ENCODE measurements at places on chromosomes 1 and 21.

DNA sequence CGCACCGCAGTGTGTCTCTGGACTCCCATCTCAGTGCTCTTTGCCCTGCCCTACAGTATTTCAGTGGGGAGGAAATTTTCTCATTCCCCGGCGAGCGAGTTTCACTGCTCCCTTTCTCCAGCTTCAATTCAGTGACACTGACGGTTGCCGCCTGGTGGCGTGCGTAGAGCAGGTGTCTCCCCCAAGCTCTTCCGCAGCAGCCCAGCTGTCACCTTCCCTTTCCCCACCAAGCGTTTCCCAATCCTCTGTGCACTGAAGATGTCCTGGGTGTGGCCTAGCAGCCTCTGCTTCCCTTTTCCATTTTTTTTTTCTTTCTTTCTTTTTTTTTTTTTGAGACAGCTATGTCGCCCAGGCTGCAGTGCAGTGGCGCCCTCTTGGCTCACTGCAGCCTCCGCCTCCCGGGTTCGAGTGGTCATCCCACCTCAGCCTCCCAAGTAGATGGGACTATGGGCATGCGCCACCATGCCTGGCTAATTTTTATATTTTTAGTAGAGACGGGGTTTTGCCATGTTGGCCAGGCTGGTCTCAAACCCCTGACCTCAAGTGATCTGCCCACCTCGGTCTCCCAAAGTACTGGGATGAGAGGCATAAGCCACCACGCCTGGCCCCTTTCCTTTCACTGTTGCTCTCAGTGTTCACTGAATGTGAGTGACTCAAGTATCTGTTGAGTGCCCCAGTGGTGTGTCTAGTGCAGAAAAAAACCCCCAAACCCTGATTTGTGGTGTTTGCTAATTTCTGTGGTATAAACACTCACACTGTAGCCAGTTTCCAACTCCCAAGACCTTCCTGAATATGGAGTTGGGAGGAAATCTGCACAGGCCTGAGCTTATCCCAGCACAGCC, 30.1 kb downstream of the TNFRSF1B start:
- no peak for DNase-seq

DNA sequence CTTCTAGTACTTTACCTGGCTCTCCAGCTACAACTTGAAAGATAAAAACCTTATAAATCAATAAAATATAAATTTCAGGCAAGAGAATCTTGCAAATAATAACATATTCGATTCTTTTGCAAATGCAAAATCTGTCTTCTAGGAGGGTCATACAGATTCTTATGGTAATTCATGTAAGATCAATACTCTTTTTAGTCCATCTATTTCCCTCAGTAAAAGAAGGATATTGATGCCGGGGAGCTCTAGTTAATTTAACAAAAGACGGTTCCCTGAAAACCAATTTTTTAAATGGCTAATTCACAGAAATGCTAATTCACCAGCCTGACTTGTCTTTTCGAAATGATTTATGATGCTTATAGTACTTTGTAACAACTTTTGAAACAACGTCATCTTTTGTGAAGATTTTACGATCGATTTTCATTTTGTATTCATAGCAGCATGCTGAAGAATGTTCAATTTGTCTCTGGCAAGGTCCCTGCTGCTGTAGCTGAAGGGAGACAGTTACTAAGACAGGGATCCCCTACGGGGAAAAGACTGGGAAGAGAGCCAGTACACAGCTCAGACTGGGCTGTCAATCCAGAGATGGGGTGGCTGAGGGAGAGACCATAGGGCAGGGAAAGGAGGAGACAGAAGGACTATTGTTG, 90.6 kb upstream of the SPAG17 start:
- no peak for DNase-seq

GRCh38 chr1:157407917-157408525, 144.3 kb downstream of the FCRL5 start:
- DNase-seq: no peak

GRCh38 chr1:3368711-3369445, 85.6 kb upstream of the ARHGEF16 start:
- DNase-seq: no peak

- no peak for DNase-seq
Observed at GRCh38 chr1:81307786-81308185, 492.9 kb upstream of the ADGRL2 start.

DNA sequence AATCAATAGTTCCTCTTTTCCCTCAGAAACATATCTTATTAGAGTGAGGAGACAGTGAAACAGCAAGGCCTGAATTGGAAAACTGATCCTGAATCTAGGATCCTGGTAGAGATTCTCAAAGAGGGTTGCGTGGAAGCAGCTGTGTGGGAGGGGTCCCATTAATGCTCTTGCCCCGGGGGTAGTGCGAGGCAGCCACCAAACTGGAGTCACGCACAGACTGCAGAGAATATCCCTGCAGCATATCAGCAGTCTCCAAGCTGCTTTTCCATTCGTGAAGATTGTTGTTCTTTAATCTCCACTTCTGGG, 150.1 kb downstream of the DISC1 start:
- no peak for DNase-seq

GRCh38 chr21:26001356-26001755, 169.2 kb downstream of the APP start:
- no peak for DNase-seq

GRCh38 chr1:34786521-34787325, 5.7 kb downstream of the GJB3 start:
- DNase-seq: peak; percentile 43

DNA sequence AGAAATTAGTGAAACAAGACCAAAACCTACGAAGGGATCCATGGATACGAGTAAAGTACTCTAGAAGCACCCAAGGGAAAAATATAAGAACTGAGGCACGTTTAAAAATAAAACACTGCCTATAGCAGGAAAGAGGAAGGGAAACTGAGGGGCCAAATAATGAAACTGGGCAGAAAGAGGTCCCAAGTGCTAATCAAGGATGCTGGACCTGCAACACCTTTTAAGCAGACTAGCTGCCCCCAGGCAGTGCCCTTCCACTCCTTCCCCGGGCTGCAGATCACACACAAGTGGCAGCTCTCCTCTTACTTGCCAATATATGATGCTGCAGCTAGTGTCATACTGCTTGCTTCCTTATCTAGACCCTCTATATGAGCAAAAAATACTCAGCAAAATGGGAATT, 7.6 kb upstream of the OTUD7B start:
- DNase-seq: no peak

DNA sequence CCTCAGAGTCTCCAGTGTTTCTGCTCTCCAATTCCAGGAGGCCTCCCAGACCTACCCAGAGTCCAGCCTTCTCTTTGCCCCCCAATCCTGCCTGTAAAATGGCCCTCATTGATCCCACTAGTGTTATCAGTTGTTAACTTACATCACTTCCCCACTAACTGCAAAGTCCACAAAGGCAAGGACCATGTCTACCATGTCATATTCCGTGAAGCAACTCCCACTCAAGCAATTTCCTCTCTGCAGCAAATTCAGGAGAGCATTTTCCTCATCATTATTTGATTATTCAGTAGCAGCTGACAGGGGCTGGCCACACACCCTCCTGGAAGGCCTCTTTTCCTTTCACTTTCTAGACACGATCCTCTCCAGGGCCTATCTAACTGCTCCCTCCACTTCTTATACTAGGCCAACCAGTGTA, 153.5 kb downstream of the RERE start:
- DNase-seq: no peak

DNA sequence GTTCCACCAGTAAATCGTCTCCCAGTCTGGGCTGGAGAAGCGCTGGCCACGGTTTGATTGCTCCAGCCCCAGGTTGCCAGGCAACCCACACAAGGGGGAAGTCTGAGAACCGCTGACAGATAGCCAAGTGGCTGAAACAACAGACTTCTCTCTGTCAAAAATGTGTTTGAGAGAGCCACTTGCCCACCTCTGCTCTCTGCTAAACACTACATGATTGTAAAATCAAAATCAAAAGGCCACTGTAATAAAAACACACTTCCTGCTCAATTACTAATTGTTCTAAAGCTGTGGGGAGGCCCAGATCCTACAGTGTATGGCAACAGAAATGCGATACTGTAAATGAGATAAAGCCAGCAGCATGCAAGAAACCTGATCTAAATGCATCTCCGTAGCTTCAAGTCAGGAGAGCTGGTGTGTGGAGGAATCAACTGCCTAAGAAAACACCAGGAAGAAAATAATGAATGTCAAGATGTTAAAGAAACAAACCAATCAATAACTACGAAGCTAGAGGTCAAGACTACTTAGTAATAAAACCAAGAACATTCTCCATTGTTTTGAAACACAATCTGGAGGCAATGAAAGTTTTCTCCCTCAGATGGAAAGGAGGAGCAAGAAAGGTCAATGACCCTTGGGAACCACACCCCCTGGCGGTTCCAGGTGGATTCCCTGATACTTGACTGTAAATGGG, 121.2 kb downstream of the SLC45A1 start:
- peak; percentile 71 for DNase-seq

GRCh38 chr1:30518186-30518585, 205.2 kb downstream of the MATN1 start:
- DNase-seq: peak; percentile 5

- no peak for DNase-seq
Observed at GRCh38 chr21:27219068-27219467, 252.2 kb upstream of the ADAMTS5 start.

DNA sequence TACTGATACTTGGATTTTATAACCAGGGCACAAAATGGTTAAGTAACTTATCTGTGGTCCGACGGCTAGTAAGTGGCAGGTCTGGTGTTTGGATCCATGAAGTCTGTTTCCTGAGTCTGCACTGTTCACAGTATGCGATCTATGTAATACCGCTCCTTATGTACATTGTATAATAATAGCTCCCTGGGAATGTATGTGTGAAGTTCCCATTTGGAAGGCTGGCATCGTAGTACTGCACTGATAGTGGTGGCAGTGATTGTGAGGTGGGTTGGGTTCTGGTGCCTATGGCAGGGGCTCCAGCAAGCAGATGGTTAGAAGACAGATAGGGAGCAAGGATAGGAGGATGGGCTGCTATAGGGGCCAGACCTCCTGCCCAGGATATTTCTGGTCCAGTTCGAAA, 25.3 kb downstream of the ITSN1 start:
- no peak for DNase-seq

- DNase-seq: no peak
Observed at GRCh38 chr1:42970143-42970542, 11.5 kb upstream of the SLC2A1 start.

DNA sequence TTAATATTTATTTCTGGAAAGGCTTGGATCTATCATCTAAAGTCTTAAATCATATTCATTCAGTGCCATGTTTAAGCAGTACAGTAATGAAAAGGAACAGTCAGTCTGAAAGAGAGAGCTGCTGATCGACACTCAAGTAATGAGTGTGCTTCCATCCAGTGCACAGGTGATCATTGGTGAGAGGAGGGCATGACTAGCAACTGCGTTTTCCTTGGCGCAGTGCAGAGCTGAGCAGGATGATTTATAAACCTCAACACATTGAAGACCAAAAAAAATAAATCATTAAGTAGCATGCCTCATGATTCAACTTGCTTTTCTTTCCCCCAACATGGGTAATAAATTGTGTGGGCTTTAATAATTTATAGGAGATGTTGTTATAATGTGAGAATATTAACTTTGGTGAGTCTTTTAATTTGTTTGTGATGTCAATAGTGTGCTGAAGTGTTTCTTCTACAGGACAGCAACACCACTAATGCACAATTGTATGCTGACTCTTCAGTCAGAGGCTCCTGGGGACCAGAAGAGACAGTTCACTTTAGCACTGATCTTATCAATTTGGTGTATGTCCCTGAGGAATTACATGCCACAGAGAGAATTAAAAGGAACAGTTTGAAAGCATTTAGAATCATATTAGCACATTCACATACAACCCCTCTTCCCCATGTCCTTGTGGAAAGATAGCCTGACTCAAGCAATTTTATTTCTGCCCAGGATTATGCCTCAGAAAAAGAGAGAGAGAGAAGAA, 199.7 kb upstream of the ADGRL2 start:
- DNase-seq: no peak

DNA sequence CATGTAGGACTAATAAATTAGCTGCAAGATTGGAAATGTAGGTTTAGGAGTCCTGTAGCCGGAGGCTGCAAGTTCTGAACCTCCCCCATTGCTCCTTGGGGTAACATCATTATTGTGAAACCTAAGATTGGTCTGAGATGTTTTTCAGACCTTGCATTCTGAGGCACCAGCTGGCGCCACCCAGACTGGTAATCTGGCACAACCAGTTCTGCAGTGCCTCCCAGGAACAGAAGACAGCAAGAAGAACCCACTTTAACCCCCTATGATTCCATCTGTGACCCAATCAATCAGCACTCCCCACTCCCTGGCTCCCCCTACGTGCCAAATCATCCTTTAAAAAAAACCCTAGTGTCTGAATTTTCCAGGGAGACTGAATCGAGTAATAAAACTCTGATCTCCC, 11.6 kb upstream of the DNAJC6 start:
- no peak for DNase-seq

DNA sequence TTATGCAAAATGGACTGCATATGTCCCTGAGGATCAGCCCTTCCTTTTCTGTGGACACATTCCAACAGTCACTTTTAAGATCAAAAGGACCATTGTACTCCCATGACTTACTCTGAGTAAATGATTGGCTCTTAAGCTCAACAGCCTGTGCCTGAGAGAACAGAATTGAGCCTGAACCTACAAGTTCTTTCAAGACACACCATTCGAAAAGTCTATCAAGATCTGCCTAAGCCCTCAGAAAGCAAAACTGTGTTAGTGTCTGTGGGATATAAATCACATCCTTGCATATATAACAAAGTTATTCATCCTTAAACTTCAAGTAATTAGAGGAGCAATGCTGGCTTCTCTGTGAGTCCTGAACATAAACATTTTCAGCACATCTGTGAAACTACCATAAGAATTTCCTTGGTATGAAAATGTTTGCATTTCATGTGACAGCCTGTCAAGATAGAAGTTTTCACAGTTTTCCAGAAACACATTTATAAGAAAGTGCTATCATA, 41.6 kb downstream of the PCNX2 start:
- no peak for DNase-seq

DNA sequence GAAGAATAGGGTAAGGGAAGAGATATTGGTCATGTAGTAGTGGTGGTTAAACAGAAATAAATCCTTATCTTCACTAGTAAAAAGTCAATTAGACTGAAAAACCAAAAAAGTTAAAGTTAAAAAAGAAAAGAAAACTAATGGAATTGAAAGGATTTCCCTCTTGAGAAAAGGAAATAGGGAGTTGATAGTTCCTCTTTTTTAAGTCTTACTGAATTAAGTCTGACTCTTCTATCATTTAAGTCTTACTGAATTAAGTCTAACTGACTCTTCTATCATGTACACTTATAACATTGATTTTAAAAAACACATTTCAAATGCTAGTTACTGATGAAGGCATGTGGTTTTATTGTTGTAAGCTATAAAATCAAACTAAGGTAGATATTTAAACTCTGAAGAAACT, 49.5 kb upstream of the TENT5C start:
- DNase-seq: no peak

- no peak for DNase-seq
Observed at GRCh38 chr1:154793685-154794084, 76.4 kb downstream of the KCNN3 start.

DNA sequence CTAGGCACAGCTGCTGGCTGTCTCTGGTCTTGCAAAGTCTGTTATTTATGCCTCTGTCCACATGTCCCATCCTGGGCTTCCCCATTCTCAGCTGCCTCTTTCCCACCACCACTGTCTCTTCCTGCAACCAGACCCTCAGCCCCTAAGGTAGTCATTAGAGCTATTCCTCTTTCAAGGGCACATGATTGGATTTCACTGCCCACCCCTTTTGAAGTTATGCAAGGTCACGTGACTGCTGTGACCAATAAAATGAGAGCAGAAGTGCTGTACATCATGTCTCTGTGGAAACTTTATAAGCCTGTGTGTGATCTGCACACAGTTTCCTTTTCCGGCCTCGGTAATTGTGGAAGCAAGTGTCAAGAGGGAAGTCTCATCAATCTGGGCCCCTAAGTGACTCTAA, 136.6 kb upstream of the HMGB4 start:
- no peak for DNase-seq

- no peak for DNase-seq
Observed at GRCh38 chr1:46401154-46401913, 7.2 kb downstream of the FAAH start.

Measured in ovary (tissue), 10 donors.